Adrenal gland (tissue), 19 donors: ENCODE measurements at places on chromosomes 5 and 9. TPM values are rescaled to one million over a fixed set of nuclear protein-coding genes. Genes with fewer than 3 reads are reported as not detected.

ANKRD18B gene
- total RNA-seq: not detected

DNA sequence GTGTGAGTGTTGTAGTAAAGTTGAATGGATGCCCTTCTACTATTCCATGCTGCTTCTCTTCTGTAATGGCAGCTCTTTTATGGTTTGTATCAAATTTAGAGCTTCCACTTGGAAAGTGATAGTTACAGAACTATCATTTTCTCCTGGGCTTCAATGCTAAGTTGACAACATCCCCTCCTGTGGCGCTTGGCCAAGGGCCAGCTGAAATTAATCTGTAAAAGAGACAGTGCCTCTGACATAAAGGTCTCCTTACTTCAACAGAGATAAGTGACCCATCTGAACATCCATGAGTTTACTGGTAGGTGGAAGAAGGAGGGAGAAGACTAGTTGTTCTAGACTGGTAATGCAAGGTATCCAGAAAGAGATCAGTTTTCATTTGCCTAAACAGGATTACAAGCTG is 39.7 kb downstream of the CHSY3 start:
- DNase-seq: no peak
- no peaks in the 10 kb centered on the region for H3K36me3 ChIP-seq
- H3K27ac ChIP-seq: no peak overlapping the region
- no peaks in the 10 kb centered on the region for H3K27me3 ChIP-seq

PDE8B gene
- total RNA-seq: 6.0 TPM

GRCh38 chr9:7785813-7786212 is 13.8 kb downstream of the DMAC1 start:
- H3K4me3 ChIP-seq: no peak overlapping the region
- DNase-seq: no peak
- no peaks in the 10 kb centered on the region for H3K27me3 ChIP-seq
- no peaks in the 10 kb centered on the region for H3K36me3 ChIP-seq
- H3K27ac ChIP-seq: no peak overlapping the region
- H3K4me1 ChIP-seq: no peaks in the 10 kb centered on the region

- no peak overlapping the region for H3K27ac ChIP-seq
- H3K27me3 ChIP-seq: no peaks in the 10 kb centered on the region
These were observed 239.3 kb downstream of the GAS1 start for GRCh38 chr9:86707932-86708510.

- no peak for DNase-seq
- no peaks in the 10 kb centered on the region for H3K4me1 ChIP-seq
- no peaks in the 10 kb centered on the region for H3K36me3 ChIP-seq
- no peak overlapping the region for H3K4me3 ChIP-seq
- no peak overlapping the region for H3K27ac ChIP-seq
- no peaks in the 10 kb centered on the region for H3K27me3 ChIP-seq
These were observed 235.7 kb downstream of the NSG2 start for GRCh38 chr5:174281089-174281760.

IFT74 gene
- total RNA-seq: 39.2 TPM
